ENCODE measurements at places on chromosomes 12 and 14.

DNA sequence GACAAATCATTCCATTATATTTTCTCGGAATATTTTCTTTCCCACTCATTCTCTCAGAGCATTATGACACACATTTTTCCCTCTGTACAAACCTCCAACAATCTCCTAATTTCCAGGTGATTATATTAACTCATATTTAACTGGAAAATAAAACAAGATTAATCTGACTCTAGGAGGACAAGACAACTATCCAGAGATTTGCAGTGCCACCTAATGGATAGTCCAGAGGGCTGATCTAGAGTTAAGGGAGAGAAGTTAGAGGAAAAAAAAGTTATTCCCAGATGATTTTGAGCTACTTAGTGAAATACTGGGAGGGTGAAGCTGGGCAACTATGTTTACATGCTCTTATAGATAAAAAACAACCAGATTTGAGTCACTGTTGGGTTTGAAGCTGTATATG lies 161.7 kb downstream of the ALX1 start:
- no peak for DNase-seq

- DNase-seq = no peak
Observed at GRCh38 chr12:116492703-116493324, 66.4 kb upstream of the MAP1LC3B2 start.

GRCh38 chr12:59357811-59358210 lies 238.0 kb upstream of the SLC16A7 start:
- no peak for DNase-seq

DNA sequence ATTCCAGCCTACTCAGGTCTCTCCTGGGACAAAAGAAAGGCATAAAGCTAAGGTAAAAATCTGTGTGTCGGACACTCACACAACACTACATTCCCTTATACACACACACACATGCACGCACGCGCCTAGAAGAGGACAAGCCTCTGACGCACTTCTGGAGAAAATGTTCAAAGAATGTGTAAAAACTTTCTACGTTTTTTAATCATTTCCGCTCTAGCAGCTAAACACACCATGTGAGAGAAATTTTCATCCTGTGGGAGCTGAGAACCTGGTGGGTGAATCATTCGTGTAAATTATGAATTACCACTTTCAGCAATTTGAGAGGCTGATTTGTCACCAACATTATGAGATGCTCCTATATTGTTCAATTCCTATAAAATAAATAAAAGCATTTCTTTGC lies 494.5 kb downstream of the TMEM132D start:
- DNase-seq = no peak

DNA sequence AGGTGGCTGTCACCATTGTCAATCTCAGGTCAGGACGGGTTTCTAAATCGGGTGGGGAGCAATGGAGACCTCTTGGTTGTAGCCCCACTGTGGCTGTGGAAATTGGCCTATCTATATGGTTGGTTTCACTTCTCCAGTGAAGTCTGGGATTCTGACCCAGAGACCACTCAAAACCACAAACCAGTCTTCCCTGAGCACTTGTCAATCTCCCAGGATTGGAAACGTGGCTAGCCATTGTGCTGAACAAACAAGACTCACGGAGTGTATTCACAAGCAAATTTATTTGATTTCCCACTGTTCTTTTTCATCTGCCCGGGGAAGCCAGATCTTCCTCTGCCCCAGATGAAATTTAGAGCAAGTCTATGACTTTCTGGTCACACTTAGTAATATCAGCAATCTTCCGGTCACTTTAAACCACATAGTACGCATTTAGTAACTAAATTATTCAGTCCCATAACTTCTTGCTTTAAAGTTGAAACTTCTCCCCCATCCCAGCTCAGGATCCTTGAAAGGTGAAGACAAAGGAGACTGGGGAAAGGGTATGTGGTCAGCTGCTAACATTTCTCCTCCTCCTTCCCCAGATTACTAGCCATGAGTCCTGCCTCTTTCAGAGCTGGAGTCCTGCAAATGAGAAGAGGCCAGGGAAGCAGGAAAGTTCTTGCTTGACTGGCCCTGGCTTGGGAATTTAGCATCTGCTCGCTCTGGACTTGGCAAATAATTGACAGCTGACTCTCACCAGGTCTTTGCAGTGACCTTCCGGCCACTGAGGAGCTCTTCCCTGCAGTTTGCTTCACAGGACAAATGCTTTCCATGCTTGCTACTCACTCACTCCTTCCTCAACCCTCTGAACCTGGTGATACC lies 123.2 kb upstream of the MAX start:
- no peak for DNase-seq

DNA sequence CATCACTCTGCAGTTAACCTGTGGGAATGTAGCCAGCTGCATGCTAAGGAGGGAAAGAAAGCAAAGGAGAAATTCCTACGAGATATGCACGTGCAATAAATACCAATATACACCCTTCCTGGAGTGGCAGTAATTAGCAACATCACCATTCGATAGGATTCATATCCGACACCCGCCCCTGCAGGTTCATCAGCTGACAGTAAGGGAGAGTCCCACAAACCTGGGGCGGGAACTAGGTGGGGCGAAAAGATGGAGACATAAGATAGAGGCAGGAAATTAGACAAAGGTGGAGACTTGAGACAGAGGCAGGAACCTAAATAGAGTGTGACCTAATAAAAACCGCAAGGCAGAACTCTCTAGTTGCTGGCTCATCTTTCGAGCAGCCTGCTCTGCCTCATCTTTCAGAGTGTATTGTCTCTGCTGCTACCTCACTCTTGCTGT lies 51.6 kb downstream of the PLEKHG3 start:
- no peak for DNase-seq

DNA sequence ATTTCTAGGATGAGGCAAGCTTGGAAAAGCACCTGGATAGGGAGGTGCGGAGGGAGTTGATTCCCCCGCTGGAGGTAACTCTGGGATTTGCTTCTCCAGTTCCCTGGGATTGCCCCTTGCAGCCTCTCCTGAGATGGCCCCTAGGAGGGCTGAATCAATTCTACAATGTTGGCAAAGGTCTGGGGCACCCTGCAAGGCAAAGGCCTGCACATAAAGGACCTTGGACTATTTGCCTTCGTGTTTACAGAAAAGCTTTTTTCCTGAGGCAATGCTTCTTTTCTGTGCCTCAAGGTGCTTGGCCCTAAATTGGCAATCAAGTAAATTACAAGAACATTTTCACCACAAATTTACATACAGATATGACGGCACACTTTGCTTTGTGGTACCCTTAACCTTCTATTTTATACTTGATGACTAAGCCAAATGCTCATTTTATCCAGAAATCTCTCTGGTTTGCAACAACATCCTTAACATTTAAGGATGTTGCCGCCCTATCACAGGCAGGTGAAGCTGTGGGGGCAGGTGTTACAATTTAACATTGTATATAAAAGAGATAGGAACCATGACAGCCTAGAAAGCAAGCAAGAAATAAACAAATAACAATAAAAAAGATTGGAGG lies 40.3 kb downstream of the TIMELESS start:
- no peak for DNase-seq

GRCh38 chr12:118649765-118650585 lies 273.6 kb downstream of the SUDS3 start:
- no peak for DNase-seq

GRCh38 chr14:102325791-102326345 lies 6.3 kb downstream of the ZNF839 start:
- no peak for DNase-seq

GRCh38 chr14:61954306-61954705 lies 192.1 kb downstream of the SNAPC1 start:
- no peak for DNase-seq

- no peak for DNase-seq
Observed at GRCh38 chr12:1313906-1314305, 280.5 kb downstream of the FBXL14 start.

DNA sequence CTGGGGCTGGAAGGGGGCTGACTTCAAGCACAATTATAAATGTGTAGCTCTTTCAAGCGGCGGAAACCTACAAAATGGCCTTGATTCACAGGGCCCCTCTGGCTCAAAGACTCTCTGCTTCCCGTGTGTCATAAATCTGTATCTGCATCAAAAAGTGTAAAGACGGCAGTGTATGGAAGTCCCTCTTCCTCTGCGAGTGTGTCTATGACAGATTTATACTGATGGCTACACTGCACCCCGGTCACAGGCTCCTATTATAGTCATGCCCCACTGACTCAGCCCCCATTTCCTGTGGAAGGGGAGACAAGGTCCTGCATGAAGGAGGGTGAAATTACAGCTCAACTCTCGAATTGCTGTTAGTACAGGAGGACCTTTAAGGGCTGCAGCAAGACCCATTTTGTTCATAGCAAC lies 68.6 kb downstream of the HMGA2 start:
- DNase-seq = no peak

DNA sequence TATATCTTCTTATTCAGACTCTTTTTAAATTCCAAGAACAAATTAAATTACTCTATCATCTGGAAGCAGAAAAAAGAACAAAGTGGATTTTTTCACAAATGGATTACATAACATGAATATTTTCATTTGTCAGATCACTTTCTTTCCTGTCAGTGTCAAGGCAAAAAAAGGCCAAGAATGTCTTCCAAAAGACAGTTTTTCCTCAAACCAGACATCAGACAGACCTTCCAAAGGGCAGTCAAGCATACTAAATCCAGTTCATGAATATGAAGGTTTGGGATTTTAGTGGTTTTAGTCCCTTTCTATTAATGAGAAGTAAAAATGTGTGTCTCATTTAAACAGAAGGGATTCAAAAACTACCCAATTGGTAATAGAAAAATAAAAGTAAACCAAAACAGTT lies 336.0 kb downstream of the CEP128 start:
- DNase-seq = no peak

GRCh38 chr12:122505419-122506051 lies 4.8 kb upstream of the ZCCHC8 start:
- DNase-seq = no peak

DNA sequence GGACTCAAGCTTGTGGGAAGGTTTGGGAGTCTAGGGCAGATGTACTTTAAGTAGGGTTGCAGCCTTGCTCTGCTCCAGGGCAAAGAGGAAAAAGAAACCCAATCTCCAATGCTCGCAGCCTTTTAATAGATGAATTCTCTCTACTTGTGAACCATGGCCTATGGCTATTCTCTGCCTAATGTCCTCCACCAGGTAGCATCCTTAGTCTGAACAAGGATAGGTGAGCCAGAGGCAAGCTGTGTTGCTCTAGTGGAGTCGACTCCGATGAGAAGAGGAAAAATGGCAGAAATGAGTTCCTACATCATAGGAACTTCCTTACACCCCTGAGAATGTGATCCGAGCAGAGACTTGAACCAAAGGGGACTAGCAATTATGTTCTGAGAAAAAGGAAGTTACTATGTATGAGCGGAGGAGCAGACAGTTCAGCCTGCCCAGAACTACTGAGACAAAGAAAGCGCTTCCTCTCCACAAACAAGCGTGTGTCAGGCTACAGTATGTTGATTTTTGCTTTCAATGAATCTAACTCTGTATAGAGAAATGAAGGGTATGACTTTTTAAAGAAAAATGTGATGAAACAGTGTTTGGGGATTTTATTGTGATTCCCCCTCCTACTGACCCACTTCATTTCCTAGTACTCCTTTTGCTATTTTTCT lies 153.6 kb upstream of the ARID2 start:
- no peak for DNase-seq

- no peak for DNase-seq
Observed at GRCh38 chr14:52589646-52590045, 37.0 kb downstream of the GPR137C start.

DNA sequence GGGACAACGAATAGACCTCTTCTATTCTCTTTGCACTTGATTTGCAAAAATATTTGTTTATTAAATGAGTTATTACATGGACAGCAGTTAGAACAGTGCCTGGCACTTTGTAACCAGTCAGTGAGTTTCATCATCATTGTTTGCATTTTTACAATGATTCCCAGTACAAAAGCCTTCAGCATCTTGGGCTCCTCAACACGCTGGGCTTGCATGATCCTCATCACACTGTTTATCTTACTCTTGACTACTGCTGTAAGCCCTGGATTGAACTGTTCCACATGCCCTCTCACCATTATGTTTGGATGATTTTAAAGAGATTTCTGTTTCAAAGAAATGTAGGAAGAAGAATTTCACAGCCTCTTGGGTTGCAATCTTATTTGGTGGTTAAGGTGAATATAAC lies 204.3 kb downstream of the PELI2 start:
- DNase-seq = peak; percentile 6

- DNase-seq = no peak
Observed at GRCh38 chr14:92513966-92514843, 624 bp downstream of the RIN3 start.

- DNase-seq = no peak
Observed at GRCh38 chr12:57614178-57614947, 3.1 kb downstream of the ARHGEF25 start.

GRCh38 chr14:60153991-60154390 lies 11.2 kb downstream of the DHRS7 start:
- no peak for DNase-seq

DNA sequence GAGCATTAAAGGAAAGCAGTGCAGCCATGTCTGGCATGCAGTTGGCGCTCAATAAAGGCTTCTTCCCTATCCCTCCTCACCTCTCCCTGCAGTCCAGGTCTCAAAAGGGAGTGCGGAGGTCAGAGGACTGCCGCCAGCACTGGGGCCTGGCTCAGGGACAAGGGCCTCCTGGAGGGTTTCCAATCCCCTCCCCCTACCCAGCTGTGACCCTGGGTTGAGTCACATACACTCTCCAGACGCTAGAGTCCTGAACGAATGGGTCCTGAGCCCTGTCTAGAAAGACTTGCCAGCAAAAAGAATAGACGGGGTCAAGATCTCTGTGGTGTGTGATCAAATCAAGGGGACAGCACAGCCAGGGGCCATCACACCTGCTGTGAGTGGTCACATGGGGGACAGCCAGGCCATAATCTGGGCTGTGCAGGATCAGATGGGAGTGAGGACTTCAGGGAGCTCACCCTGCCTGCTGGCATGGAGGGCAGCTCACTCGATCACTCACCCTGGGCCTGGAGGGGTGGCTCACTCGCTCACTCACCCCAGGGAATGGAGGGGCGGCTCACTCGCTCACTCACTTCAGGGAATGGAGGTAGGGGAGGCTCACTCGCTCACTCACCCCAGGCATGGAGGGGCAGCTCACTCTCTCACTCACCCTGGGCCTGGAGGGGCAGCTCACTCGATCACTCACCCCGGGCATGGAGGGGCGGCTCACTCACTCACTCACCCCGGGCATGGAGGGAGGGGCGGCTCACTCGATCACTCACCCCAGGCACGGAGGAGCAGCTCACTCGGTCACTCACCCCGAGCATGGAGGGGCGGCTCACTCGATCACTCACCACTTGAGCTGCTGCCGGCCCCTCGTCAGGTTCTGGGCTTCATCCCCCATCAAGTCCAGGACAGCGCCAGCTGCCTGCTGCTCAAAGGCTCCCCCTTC lies 12.8 kb downstream of the CFAP73 start:
- no peak for DNase-seq

DNA sequence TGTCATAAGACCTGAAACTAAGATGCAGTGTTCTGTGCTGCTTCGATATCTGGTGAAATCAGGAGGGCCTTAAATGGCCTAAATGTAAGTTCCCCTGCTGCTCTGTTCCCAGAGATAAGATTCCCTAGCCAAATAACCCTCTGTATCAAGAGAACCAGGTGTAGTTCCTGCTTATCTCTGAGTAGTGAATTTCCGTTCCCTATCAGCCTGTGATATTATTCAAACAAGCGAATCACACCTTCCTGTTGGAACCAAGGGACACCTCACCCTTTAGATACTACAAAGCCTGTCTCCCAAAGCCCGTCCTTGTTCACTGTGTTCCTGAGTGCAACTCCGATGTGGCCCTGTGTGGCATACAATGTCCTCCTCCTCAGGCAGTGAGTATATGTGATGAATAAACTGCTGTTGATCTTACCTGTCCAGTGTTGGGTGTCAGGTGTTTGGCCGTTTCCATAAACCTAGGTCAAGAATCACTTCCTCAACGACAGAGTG lies 52.2 kb upstream of the COCH start:
- DNase-seq = no peak
